Non-pigmented ciliary epithelial cell (primary cell): ENCODE measurements at places on chromosomes 7 and 10.

DNA sequence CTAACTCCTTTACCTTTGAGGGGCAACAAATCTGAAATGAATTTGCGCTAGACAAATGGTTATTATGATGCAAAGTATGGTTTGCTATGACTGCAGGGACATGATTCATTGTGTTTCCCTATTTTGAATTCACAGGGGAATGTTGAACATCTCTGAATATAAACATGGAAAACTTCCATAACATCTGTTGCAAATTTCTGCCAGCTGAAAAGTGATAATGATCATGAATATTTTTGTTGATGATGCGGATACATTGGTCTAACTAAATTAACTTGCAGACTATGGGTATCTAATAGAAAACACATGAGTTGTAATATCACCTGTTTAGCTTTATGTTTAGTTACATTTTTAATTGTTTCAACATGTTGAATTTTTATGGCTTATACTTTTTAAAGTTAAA lies 1325.5 kb downstream of the REEP3 start:
- DNase-seq: no peak

DNA sequence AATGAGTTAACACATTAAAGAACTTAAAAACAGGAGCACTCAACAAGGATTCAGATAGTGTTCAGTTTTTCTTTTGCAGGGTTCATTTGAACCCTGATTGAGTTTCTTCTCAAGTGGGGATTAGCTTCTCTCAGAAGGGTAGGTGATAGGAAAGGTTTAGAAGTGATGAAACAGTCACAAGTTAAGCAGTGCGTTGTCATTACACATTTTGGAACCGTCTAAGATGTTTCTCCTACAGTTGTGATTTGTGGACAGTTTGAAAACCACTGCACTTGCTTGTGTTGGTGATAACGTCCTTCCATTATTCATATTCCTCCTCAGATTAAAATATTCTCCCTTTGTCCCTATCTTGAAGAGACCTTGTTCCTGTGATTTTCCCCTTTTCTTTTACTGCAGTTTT lies 2.7 kb downstream of the STMP1 start:
- no peak for DNase-seq

GRCh38 chr7:41578700-41579099 lies 124.2 kb downstream of the INHBA start:
- DNase-seq: no peak

GRCh38 chr10:44384601-44385025 lies 284 bp downstream of the CXCL12 start:
- no peak for DNase-seq

DNA sequence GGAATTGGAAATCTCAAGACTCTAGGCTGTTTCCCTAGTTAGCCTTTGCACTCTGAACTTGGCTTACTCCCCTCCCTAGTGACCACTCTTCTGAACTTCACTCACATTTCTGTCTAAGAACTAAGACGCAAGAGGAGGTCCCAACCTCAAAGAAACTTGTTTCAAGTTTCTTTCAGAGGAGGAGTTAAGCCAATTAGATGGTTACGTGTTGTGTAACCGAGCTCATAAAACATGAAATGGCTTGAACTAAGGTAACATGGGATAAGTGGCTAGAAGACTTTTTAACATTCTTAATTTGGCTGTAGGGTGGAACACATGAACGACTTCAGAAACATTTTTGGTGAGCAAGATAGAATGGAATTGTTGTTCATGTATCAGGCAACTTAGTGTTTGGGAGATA lies 39.5 kb upstream of the SEC61G start:
- DNase-seq: no peak

DNA sequence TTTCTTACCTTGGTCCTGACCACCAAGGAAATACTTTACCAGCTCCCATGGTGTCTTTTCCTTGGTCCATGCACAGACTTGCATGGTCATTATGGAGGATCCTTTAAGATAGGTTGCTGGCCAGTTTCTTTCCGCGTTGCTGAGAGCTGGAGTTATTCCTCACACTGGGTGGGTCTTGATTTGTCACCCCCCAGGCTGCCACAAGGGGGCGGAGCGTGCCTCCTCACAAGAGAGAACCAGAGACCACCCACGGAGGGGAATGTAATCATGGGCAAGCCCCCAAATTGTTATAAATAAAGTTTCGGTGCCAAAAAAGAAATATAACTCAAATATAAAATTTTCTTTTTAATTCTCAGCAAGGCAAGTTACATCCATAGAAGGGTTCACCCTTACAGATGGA lies 10.5 kb upstream of the TRIM24 start:
- no peak for DNase-seq

GRCh38 chr10:50874723-50875122 lies 10.7 kb downstream of the A1CF start:
- no peak for DNase-seq

GRCh38 chr7:139036901-139037300 lies 1.1 kb upstream of the ZC3HAV1L start:
- DNase-seq: no peak

- DNase-seq: no peak
Measured at GRCh38 chr10:76192694-76193320, 761.4 kb downstream of the LRMDA start.

- DNase-seq: no peak
Measured at GRCh38 chr10:131567279-131568162, 256.0 kb upstream of the TCERG1L start.

DNA sequence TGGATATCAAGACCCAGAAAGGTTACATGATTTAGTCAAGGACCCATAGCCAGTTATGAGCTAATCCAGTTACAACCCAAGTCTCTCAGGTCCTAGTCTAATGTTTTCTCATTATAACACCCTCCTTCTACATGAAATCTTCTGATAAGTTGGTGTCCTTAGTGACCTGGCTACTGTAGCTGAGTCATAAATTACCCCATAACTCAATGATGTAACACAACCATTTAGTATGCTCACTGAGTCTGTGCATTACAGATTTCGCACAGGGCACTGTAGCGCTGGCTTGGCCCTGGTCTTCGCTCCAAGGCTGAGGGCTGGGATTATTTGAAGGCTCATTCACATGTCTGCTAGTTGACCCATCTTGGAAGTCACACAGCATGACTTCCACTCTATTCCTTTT lies 36.0 kb upstream of the GLCCI1 start:
- DNase-seq: no peak

GRCh38 chr7:286266-286665 lies 3.7 kb upstream of the FOXL3 start:
- DNase-seq: no peak

- DNase-seq: no peak
Measured at GRCh38 chr10:94351089-94351488, 11.7 kb downstream of the NOC3L start.

DNA sequence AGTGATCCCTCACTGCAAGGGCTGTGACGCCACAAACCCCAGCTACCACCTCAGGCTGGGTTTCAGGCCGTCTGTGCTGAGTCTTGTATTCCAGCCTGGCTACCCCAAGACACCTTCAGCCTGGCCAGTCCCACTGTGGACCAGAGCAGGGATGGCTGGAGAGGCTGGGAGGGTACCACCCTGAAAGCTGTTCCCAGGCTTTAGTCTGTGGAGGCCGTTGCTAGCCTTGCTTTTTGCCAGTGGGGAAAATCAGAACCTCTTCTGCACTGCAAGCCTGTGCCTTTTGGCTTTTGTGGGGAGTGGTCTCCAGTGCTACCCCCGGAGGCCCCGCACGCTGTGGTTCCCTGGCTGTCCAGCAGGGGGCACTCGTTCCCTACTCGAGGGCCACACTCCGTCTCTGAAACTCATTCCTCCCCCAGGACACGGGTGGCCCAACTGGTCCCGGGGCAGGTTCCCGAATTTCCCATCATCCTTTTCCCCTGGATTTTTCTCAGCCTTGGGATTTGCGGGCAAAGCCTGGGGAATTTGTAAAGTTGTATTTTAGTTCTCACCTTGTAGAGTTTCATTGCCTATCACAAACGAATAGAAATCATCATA lies 128.4 kb upstream of the BTBD16 start:
- DNase-seq: no peak

DNA sequence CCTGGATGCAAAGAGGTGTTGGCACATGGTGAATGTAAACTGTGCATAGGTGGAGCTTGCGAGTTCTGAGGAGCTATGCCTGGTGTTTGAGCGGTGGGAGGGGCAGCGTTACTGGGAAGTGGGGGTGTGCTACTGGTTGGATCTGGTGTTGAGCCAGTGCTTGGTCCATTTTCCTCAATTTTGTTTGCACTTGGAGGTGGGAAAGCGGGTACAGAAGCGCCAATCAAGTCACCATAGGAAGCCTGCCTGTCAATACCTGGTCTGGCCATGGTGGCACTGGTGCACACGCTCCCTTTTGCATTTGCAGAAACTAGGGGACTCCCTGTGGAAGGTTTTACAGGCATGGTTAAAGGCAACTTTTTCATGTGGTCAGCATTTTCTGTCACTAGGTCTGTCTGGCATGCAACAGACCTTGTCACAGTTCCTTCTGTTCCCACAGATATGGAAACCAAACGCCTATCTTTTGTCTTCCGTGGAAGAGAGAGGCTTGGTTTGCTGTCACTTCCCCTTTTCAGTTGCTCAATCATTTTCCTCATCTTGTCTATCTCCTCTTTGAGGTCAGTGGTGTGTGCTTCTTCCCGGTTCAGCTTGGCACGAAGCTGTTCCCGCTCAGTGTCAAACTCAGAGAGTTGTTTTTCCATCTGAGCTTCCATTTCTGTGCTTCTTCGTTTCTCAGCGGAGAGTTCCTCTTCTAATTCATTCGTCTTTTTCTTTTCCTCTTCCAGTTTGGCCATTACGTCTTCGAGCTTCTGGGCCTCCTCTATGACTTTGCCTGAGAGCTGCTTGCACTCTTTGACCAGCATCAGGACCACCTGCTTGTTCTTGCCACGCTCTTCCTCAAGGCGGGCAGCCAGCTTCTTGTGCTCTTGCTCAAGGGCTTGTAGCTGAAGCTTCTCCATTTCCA lies 81.1 kb downstream of the CTTNBP2 start:
- DNase-seq: no peak

DNA sequence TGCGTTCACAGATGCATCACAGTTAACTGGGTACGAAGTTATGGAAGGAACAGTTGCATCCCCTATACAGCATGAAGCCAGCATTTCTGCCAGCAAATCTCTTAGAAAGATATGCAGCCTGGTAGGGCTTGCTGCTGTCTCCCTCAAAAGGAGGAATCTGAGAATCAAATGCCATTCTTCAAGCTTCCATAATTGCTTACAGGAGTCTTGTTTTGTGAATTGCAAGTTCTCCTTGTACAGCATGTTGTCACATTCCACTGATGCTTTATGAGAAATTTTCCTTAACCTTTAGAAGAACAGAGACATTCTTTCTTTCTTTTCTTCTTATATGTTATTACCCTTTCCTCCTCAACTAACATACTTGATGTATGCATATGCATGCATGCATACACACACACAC lies 134.6 kb downstream of the CHRM2 start:
- no peak for DNase-seq

DNA sequence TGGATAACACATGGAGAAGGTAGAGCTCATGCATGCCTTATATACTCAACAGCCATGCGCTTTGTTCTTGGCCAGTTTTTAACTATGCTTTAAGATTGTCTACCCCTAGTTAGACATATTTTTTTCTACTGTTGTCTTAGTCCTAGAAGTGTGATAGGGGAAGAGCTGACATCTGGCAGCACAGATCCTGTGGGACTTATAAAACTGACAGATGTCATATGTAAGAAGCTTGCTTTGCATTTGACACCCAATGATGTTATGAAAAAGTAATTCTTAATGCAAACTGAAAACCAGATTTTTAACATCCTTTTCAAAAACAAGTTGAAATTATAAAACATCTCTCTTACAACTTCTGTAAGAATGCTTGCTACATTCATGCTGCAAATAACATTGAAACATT lies 715.9 kb upstream of the LRRN3 start:
- DNase-seq: no peak

DNA sequence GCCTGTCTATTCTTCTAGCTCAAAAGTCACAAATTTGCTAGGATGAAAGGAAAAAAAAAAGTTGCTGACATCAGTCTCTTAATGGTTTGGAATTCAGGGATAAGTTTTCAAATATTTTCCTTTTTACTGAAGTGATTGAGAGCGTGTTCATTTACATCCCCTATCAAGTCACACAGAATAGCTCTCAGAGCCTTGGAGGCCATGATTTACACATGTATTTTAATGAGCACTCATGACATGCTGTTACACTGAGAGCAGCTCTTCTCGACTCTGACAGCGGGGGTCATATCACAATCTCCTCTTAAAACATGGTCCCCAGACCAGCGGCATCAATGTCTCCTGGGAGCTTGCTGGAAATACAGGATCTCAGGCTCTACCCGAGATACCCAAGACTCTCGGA lies 232.7 kb downstream of the POU6F2 start:
- no peak for DNase-seq

GRCh38 chr7:101754424-101755159 lies 62.8 kb upstream of the CUX1 start:
- DNase-seq: no peak

DNA sequence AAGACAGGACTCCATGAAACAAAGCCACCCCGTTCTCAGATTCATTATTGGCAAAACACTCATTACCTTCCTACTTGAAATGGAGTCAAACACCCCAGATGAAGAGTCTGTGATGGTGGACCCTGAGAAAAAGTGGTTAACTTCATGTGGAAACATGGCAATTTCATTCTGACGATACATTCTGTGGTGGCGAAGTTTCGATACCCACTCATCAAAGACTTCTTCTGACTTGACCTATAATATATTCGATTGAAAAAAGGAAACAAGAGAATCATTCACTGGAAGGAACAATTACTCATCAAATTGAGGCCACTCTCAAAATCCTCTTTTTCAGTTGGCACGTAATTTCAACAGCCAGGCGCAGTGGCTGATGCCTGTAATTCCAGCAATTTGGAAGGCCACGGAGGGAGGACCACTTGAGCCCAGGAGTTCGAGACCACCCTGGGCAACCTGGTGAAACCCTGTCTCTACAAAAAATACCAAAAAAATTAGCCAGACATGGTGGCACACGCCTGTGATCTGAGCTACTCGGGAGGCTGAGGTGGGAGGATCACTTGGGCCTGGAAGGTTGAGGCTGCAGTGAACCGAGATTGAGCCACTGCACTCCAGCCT lies 108.8 kb upstream of the GSDME start:
- no peak for DNase-seq

DNA sequence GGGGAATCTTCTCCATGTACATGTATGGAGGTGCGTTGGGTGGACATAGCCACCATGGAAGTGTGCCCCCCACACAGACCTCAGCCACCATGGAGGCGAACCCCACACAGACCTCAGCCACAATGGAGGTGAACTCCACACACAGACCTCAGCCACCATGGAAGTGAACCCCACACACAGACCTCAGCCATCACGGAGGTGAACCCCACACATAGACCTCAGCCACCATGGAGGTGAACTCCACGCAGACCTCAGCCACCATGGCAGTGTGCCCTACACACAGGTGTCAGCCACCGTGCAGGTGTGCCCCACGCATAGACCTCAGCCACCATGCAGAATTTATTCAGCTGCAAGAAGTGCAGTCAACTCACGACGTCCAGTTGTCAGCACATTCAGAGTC lies 339.7 kb downstream of the ACTR3B start:
- no peak for DNase-seq
